ENCODE measurements at places on chromosomes 1 and 21. TPM values are rescaled to one million over a fixed set of nuclear protein-coding genes. Genes with fewer than 3 reads are reported as not detected.

TFF2 gene
- not detected for total RNA-seq

FAAH gene
- total RNA-seq = 230 TPM

CLCNKB gene
- total RNA-seq = not detected

TENT5C gene
- total RNA-seq = 20.6 TPM

BRDT gene
- total RNA-seq = not detected

PTP4A2 gene
- 128 TPM for total RNA-seq

ERVH48-1 gene
- total RNA-seq = not detected

AGT gene
- 1.7 TPM for total RNA-seq

LIN28A gene
- total RNA-seq = not detected

AKR7A2 gene
- total RNA-seq = 168 TPM

LENEP gene
- not detected for total RNA-seq

ELAPOR1 gene
- 108 TPM for total RNA-seq

LRRC38 gene
- not detected for total RNA-seq

LCE2A gene
- not detected for total RNA-seq

WNT3A gene
- total RNA-seq = not detected

PTGER3 gene
- 2.1 TPM for total RNA-seq

GRIK1 gene
- 7.4 TPM for total RNA-seq

ANGPTL7 gene
- not detected for total RNA-seq

RGS2 gene
- 86.0 TPM for total RNA-seq

ADCY10 gene
- 4.9 TPM for total RNA-seq

SSX2IP gene
- 12.3 TPM for total RNA-seq

C1orf94 gene
- total RNA-seq = not detected

OR2T1 gene
- total RNA-seq = not detected
